Heart right ventricle (tissue), 16 donors: ENCODE measurements at places on chromosomes 3 and 15. TPM values are rescaled to one million over a fixed set of nuclear protein-coding genes. Genes with fewer than 3 reads are reported as not detected.

The SOX2 gene
- total RNA-seq = 0.10 TPM

The SUCNR1 gene
- total RNA-seq = 0.14 TPM

The MRPS11 gene
- total RNA-seq = 62.7 TPM

- no peak for DNase-seq
- peaks cover 16% of the 10 kb centered on the region for H3K4me1 ChIP-seq
- no peaks in the 10 kb centered on the region for H3K36me3 ChIP-seq
- H3K27me3 ChIP-seq = no peaks in the 10 kb centered on the region
Observed at GRCh38 chr3:60746695-60747416, 504.4 kb downstream of the FHIT start.

DNA sequence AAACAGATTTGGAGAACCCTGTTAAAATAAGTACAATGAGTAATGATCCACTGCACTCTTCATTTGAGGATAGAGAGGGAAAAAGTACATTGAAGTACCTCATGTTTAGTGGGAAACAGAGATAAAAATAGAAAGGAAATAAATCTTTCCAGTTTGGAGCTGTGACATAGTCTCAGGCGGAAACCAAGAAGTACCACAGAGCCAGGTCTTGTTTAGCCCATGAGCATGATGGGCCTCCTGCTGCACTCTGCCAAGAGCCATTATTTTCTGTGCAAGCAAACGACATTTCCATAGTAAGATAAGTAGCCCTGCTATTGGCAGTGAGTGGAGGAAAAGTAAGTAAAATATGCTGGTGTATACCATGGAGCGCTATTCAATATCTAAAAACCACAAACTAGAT, 796.1 kb downstream of the TBL1XR1 start:
- no peaks in the 10 kb centered on the region for H3K4me1 ChIP-seq
- no peak for DNase-seq
- no peaks in the 10 kb centered on the region for H3K36me3 ChIP-seq
- no peaks in the 10 kb centered on the region for H3K27me3 ChIP-seq
- no peak overlapping the region for H3K27ac ChIP-seq

GRCh38 chr3:193761969-193762368, 169.0 kb downstream of the OPA1 start:
- H3K4me3 ChIP-seq = no peak overlapping the region
- DNase-seq = no peak
- no peaks in the 10 kb centered on the region for H3K36me3 ChIP-seq
- no peaks in the 10 kb centered on the region for H3K27me3 ChIP-seq
- H3K4me1 ChIP-seq = no peaks in the 10 kb centered on the region

GRCh38 chr3:41846850-41847249, 115.1 kb downstream of the ULK4 start:
- H3K4me1 ChIP-seq = no peaks in the 10 kb centered on the region
- no peak for DNase-seq
- no peaks in the 10 kb centered on the region for H3K27me3 ChIP-seq
- H3K27ac ChIP-seq = no peak overlapping the region

DNA sequence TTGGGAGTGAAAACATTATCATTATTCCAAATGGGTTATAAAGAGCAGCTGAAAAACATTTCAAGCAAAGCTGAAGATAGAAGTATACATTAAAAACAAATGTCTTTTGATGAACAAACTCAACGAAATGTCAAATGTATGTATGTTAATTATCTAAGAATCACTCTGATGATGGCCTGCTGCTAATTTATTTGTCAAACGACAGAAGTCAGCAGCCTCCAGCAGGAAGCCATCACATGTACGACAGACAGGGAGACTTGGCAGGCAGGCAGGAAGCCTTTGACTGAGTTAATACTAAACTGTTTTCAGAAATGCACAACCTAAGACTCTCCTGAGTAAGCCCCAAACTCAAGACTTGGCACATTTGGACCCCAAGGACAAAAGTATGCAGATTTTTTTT, 491.1 kb downstream of the ZNF385D start:
- H3K4me1 ChIP-seq = no peaks in the 10 kb centered on the region
- H3K4me3 ChIP-seq = no peak overlapping the region
- no peaks in the 10 kb centered on the region for H3K36me3 ChIP-seq
- no peak overlapping the region for H3K27ac ChIP-seq

The SEMA6D gene
- total RNA-seq = 12.3 TPM

DNA sequence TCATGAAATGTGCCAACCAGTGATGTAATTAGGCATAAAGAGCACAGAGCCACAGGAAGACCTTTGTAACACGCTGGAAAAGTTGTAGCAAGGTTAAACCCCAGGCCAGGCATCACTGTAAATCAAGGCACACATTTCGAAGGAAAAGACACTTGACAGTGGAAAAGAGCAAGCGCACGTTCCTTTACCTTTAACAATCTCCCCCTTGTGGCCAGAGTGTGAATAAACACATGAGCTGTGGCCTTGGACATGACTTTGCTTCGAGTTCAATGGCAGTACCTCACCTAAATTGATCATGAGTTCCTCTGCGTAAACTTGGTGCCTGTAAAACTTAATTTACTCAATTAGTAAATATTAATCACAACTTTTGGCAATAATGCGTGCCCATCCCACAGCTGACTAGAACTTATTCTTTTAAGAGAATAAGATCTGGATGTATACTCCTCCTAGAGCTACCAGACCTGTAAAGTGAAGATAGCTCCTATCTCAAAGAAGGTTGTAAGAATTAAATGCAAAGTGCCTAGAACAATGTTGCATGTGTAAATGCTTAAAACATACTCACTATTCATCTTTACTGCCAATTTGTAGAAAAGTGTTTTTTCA, 757.0 kb upstream of the NECTIN3 start:
- no peak for DNase-seq
- H3K27ac ChIP-seq = no peak overlapping the region
- no peaks in the 10 kb centered on the region for H3K27me3 ChIP-seq
- H3K36me3 ChIP-seq = no peaks in the 10 kb centered on the region
- H3K4me1 ChIP-seq = no peaks in the 10 kb centered on the region
- no peak overlapping the region for H3K4me3 ChIP-seq

The SQOR gene
- total RNA-seq = 17.5 TPM

DNA sequence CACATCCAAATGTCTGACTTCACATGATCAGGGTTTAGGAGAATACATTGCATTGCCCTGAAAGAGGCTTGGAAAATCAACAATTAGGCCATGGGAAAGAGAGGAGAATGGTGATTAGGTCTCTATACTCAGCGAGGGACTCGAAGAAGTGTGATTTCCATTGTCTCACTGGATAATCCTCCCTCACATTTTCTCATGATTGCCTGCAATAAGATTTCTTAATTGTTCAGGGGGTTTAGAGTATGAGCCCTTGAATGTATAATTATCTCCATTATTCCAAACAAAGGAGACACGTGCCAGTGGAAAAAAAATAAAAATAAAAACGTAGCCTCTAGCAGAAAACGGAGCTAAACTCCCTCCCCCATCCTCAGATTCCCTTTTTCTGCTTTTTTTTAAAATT, 173.2 kb downstream of the TPRG1 start:
- no peaks in the 10 kb centered on the region for H3K27me3 ChIP-seq
- H3K36me3 ChIP-seq = no peaks in the 10 kb centered on the region
- no peak overlapping the region for H3K27ac ChIP-seq
- H3K4me1 ChIP-seq = no peaks in the 10 kb centered on the region
- no peak overlapping the region for H3K4me3 ChIP-seq

The ADAMTS9 gene
- total RNA-seq = 17.2 TPM

The C3orf20 gene
- not detected for total RNA-seq

DNA sequence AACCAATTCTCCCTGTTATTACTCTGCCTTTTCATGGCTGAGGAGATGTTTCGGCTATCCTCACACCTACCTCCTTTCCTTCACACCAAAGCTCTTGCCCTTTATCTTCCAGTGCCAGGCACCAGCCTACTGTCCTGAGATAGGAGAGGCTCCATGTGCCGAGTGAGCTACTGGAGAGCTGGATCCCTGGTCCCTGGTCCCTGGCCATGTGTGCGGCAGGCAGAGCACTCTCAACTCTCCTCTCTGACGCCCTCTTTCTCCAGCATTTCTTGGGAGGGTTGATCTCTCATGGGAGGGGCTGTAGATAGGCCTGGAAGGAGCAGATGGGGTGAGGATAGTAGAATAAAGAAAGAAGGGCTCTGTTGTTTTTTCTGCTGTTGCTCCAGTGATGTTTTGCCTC, 277.1 kb upstream of the UMPS start:
- H3K4me1 ChIP-seq = no peaks in the 10 kb centered on the region
- H3K36me3 ChIP-seq = peaks cover 32% of the 10 kb centered on the region
- H3K27ac ChIP-seq = no peak overlapping the region
- no peak overlapping the region for H3K4me3 ChIP-seq
- H3K27me3 ChIP-seq = no peaks in the 10 kb centered on the region

- H3K4me1 ChIP-seq = peaks cover 2% of the 10 kb centered on the region
- H3K27me3 ChIP-seq = peaks cover 62% of the 10 kb centered on the region
- no peaks in the 10 kb centered on the region for H3K36me3 ChIP-seq
- no peak overlapping the region for H3K27ac ChIP-seq
- no peak for DNase-seq
Observed at GRCh38 chr3:50676031-50676705, 1.4 kb downstream of the DOCK3 start.

- H3K4me1 ChIP-seq = no peaks in the 10 kb centered on the region
- no peaks in the 10 kb centered on the region for H3K36me3 ChIP-seq
Observed at GRCh38 chr15:60894347-60894746, 334.8 kb downstream of the RORA start.

The GOLGA6D gene
- not detected for total RNA-seq

The ZKSCAN7 gene
- 3.9 TPM for total RNA-seq

GRCh38 chr3:64473466-64473865, 214.3 kb downstream of the ADAMTS9 start:
- no peak overlapping the region for H3K4me3 ChIP-seq
- no peaks in the 10 kb centered on the region for H3K36me3 ChIP-seq
- no peak overlapping the region for H3K27ac ChIP-seq
- H3K27me3 ChIP-seq = no peaks in the 10 kb centered on the region

DNA sequence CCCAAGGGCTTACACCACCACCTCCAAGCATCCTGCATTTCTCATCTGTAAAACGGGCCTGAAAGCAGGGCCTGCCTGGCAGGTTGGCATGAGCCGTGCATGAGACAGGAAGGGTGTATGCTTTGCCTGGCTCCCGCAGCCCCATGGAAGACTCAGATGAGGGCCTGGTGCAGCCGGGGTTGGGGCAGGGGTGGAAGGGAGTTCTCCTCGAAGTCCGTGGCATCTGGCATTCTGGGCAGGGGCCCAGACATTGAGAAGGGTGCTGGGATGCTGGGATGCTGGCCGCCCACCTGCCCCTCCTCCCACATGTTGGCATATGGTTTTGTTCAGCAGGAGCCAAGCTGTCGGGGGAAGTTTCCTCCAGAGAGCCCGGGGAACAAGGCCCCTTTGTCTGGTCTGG, 13.0 kb upstream of the FBLN2 start:
- H3K4me3 ChIP-seq = no peak overlapping the region
- no peaks in the 10 kb centered on the region for H3K27me3 ChIP-seq
- H3K4me1 ChIP-seq = peaks cover 14% of the 10 kb centered on the region
- no peak overlapping the region for H3K27ac ChIP-seq

The PRSS50 gene
- 0.34 TPM for total RNA-seq

GRCh38 chr3:58236527-58237237, 910 bp upstream of the ABHD6 start:
- peak; percentile 35 for DNase-seq
- peak overlapping the region; percentile 94 for H3K4me3 ChIP-seq
- no peaks in the 10 kb centered on the region for H3K27me3 ChIP-seq

- H3K27me3 ChIP-seq = no peaks in the 10 kb centered on the region
- no peak for DNase-seq
- no peaks in the 10 kb centered on the region for H3K4me1 ChIP-seq
- H3K27ac ChIP-seq = no peak overlapping the region
- H3K4me3 ChIP-seq = no peak overlapping the region
Observed at GRCh38 chr3:82093641-82094040, 332.2 kb upstream of the GBE1 start.

GRCh38 chr15:79724804-79725203, 172.0 kb downstream of the MTHFS start:
- no peaks in the 10 kb centered on the region for H3K27me3 ChIP-seq
- H3K27ac ChIP-seq = no peak overlapping the region
- no peaks in the 10 kb centered on the region for H3K4me1 ChIP-seq
- H3K4me3 ChIP-seq = no peak overlapping the region
- no peak for DNase-seq
- no peaks in the 10 kb centered on the region for H3K36me3 ChIP-seq

- no peak overlapping the region for H3K27ac ChIP-seq
- H3K27me3 ChIP-seq = no peaks in the 10 kb centered on the region
- no peak overlapping the region for H3K4me3 ChIP-seq
- H3K4me1 ChIP-seq = no peaks in the 10 kb centered on the region
- DNase-seq = no peak
- no peaks in the 10 kb centered on the region for H3K36me3 ChIP-seq
Observed at GRCh38 chr3:77655396-77655795, 615.5 kb downstream of the ROBO2 start.

GRCh38 chr3:37935756-37936666, 54.6 kb upstream of the VILL start:
- peaks cover 64% of the 10 kb centered on the region for H3K4me1 ChIP-seq
- H3K27ac ChIP-seq = peak overlapping the region; percentile 7
- H3K4me3 ChIP-seq = no peak overlapping the region

- no peak for DNase-seq
- H3K27ac ChIP-seq = no peak overlapping the region
- no peaks in the 10 kb centered on the region for H3K36me3 ChIP-seq
- no peaks in the 10 kb centered on the region for H3K4me1 ChIP-seq
Observed at GRCh38 chr3:66140743-66141372, 79.9 kb upstream of the SLC25A26 start.

The TICRR gene
- total RNA-seq = 0.93 TPM

DNA sequence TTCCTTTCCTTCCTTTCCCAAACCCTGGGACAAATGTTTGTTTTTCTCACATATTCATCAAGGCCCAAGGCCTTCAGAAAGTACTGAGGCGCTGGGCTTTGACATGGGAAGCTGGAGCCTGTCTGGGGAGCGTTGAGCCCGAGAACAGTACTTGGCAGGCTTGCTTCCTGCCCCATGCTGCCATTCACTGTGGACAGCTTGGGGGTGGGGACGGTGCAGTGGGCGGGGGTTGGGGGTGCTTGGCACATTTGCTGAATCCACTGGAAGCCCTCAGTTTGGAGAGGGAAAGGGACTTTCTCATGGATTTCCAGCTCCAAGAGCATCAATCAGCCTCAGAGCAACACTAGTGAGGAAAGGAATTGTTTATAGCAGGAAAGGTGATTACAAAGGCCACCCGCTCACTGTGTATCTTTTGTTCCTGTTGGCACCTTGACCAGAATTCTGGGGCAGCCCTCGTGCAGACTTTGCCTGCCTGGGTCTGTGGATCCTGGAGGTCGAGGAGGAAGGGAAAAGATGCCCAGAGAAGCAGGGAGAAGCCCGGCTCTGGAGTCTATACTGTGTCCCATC, 199.8 kb upstream of the RGMA start:
- H3K27ac ChIP-seq = no peak overlapping the region
- no peaks in the 10 kb centered on the region for H3K36me3 ChIP-seq
- no peak overlapping the region for H3K4me3 ChIP-seq
- H3K27me3 ChIP-seq = peaks cover 19% of the 10 kb centered on the region
- no peaks in the 10 kb centered on the region for H3K4me1 ChIP-seq
- DNase-seq = no peak

The CDHR4 gene
- total RNA-seq = not detected

DNA sequence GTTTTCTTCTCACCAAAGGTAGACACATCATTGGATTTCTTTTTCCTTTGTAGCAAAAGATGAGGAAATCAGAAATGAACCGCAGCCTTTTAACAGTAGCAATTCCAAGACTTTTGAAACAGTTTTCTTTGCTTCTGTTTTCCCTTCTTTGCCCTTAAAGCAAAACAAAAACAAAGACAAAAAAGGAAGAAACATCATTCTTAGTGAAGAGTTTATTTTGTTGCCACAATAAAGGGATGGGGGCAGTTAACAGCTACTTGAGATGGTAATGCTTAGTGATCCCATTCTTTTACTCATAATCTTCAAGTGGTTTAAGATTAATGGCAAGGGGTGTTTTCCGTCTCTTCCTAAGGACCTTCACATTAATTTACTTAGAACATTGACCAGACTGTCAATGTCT, 218.8 kb downstream of the MEIS2 start:
- no peaks in the 10 kb centered on the region for H3K36me3 ChIP-seq
- no peak for DNase-seq
- H3K27ac ChIP-seq = no peak overlapping the region
- H3K4me1 ChIP-seq = no peaks in the 10 kb centered on the region
- H3K4me3 ChIP-seq = no peak overlapping the region
